Spleen (tissue), 13 donors: ENCODE measurements at places on chromosomes 4 and X.

GRCh38 chrX:49042581-49043219, 457 bp downstream of the TFE3 start:
- DNase-seq, result no peak

DNA sequence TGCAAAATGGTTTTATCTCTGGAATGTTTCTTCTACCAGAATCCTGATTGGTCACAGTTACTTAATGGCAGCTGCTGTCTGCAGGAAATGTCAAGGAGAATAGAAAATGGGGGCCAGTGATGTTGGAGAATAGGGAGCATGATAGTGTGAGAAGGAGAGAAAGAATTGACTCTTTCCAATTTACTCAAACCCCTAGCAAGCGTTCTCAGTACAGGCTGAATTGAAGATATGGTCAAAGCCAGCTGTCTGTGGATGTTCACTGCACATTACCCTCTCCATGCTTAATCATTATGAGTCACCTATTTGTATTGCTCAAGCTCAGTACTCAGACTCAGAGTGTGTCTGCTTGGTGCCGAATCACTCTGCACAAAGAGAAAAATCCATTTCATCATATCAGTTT, 57.8 kb upstream of the FAM47B start:
- no peak for DNase-seq

DNA sequence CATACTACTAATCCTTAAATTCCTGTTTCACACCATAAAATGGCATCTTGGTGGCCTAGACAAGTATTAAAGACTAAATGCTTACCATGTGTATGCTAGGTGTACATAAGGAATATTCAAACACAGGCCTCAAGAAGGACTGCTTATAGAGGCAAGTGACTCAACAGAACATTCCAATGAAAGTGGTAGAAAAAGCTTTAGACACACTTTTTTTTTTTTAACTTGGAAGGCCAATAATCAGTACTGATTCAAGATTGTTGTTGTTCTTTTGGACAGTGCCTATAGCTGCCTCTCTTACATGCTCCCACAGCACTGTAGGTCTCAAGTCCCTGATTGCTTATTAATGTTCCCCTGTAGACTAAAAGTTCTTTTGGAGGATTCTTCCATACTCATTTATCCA, 77.6 kb downstream of the FBXL5 start:
- DNase-seq, result no peak

GRCh38 chr4:40576651-40577480, 52.8 kb downstream of the RBM47 start:
- DNase-seq, result peak; percentile 86

DNA sequence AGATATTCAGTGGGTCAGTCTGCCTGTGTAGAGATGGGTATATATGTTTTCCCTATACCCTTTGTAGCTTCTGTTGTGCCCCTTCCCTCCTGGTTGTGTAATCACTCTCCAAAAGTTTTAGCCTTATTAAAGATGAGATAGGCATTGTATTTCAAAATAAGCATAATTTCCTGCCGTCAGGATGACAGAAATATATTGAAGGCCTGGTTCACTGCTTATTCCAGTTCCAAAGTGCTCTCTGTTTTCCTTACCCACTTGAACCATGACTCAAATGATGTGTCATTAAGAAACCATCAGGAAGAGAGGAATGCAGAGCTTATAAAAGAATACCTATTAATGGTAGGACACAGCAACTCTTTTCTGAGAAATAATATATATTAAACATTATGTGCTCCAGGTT, 178.5 kb downstream of the GABRB1 start:
- DNase-seq, result no peak

DNA sequence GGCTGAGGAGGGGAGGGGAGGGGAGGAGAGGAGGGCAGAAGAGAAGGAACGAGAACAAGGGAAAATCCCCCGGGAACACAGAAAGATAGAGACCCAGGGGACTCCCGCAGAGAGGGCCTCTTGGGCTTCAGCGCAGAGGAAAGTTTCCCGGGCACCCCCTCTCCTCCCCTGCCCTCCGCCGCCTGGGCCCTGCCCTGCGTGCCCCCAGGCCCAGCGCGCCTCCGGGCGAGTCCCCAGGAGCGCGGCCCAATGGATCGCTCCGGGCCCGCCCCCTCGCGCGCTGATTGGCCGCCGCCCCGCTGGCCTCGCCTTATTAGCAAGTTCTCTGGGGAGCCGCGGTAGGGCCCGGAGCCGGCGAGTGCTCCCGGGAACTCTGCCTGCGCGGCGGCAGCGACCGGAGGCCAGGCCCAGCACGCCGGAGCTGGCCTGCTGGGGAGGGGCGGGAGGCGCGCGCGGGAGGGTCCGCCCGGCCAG, at the start of gene MSX1:
Gene MSX1 (plus strand): TSS at position 341 of the 474 bp plus-strand sequence. CDS start 235 bp downstream, outside the sequence.
- peak; percentile 89 for DNase-seq

- DNase-seq, result no peak
Measured at GRCh38 chr4:140090215-140090731, 63.7 kb downstream of the MAML3 start.

- peak; percentile 85 for DNase-seq
Measured at GRCh38 chrX:69222103-69223090, 57.1 kb upstream of the PJA1 start.

DNA sequence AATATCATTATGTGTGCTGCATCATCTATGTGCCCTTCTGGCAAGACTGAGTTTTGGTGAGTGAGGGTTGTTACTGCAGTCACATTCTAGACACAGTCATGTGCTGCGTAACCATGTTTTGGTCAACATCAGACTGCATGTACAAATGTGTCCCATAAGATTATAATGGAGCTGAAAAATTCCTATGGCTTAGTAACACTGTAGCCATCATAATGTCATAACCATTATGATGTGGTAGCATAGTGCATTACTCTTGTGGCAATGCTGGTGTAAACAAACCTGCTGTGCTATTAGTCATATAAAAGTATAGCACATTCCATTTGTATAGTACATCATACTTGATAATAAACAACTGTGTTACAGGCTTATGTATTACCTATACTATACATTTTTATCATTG, 198.1 kb upstream of the NUDT6 start:
- no peak for DNase-seq

- no peak for DNase-seq
Measured at GRCh38 chr4:186216465-186217024, 10.8 kb upstream of the KLKB1 start.

DNA sequence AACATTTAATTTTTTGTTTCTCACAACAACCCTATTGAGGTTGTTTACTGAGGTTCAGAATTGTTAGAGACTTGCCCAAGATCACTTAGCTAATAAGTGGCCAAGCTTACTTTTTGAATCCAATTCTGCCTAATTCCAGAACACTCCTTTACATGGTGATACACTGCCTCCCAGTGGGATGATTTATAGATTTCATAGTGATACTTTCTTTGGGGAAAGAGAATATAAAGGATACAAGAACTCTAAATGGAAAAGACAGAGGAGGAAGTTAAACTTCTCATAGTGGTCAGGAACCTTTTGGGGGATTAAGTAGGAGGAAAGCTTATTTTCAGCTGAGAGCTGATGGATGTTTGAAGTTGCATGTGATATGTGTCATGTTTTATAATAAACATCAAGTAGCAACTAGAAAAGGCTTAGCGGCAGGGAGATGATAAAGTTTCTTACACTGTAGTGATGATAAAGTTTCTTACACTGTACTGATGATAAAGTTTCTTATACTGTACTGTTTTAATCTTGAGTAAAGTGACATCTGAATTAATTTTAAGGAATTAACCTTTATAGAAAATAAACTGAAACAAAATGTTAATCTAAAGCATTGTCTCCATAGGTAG, 15.3 kb downstream of the STAG2 start:
- no peak for DNase-seq

- no peak for DNase-seq
Measured at GRCh38 chr4:32551943-32552342, 1831.8 kb downstream of the PCDH7 start.

- DNase-seq, result no peak
Measured at GRCh38 chr4:105765690-105766407, 57.3 kb downstream of the GSTCD start.

DNA sequence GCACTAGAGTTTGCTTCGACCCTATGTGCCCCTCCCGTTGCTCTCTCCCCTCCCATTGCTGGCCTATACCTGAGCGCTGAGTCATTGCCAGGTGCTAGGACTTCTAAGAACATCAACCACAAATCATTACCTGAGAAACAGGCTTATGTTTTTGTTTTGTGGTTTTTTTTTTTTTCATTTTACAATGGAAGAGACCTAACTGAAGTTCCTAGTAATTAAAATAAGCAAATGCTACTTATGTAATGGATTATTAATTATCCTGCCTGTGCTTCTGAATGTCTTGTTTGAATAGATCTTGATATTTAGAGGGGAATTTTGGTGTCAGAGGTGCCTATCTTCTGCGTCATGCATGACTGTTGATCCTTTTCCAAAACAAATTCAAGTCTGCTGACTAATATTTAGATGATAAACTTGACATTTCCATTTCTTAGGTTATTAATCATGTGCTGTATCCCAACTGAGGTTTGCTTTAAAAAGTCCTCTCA, 275.4 kb upstream of the CPEB2 start:
- DNase-seq, result no peak

GRCh38 chr4:138804711-138805110, 210.9 kb upstream of the NOCT start:
- DNase-seq, result no peak

DNA sequence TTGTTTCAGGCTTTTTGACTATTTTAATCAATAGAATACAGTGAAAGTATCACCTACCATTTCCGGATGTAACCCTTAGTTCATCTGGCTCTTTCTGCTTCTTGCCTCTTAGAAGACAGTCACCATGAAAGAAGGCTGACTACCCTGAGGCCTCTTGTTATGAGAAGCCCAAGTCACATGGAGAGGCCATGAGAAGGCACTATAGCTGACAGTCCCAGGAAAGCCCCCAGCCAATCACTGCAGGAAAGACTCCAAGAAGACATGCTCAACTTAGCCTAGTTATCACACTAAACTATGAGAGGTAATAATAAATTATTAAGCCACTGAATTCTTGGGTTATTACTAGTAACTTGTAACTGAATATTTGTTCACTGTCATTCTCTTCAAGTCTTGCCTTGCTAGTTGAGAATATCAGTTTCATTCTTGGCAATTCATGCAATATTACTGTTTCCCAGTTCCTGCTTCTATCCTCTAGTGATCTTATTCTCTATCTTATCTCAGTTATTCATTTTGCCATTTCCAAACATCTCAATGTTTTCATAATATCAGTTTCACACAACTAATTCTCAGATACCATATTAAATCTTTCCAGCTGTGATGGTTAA, 57.1 kb upstream of the GUCY1A1 start:
- no peak for DNase-seq

GRCh38 chr4:38815885-38816782, 11.5 kb upstream of the TLR1 start:
- DNase-seq, result no peak

DNA sequence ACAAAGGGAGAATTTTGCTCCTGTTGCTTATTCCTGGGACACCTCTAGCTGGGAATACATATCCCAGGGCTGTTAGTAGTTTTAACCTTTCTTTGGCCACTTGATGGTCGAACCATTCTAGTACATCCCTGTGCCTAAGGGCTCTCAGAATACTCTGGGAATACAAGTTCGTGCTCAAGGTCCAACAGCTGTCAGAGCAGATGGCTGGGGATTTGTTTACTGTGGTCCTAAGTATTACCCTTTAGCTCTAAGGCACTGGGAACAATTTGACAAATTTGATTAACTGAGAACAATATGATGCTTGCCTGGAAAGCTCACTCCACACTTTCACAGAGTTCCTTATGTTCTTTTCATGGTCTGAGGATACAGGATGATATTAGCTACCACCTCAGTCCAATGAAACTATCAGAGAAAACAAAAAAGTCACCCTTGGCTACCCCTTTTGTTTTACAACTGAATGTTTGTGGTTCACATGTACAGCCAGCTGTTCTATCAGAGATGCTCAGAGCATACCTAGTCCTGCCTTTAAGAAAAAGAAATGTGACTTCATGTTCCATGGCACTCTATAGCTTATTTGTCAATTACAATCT, 47.4 kb upstream of the PHOX2B start:
- DNase-seq, result no peak

DNA sequence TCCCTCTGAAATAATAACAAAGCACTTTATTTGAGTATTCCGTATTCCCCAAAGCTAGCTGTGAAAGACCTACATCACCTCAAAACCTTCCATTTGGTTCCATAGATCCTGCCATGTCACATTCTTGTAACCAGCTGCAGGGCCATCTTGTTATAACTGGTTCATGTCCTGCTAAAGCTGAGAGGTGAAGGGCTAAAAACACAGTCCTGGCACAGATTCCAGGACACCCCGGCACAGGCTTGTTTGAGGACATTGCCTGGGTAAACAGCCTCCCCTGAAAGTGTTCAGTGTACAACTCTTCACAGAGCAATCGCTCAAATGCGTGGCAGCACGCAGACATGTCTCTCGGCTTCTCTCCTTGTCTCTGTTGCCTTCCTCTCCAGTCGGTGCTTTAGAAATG, 129.2 kb downstream of the MANBA start:
- no peak for DNase-seq

GRCh38 chr4:100826808-100827548, 309.2 kb upstream of the EMCN start:
- no peak for DNase-seq

DNA sequence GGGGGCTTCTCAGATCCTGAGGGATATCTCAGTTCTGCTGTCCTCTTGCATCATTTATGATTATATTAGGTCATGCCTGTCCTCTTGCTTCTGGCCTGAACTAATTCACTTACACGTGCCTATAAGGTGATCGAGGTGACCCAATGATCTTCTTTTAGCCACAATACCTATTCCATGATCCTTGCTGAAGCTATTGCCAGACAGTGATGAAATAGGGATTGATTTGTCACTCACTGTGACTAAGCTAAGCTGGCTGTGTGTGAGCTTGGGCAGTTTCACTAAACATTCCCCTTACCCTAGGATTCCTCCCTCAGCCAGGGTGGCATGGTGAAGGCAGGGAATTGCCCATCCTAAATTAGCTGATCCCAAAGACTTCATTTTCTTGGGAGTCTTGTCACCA, 19.0 kb downstream of the HADH start:
- DNase-seq, result no peak
